Muscle of arm (tissue), 14 donors: ENCODE measurements at places on chromosomes 1 and 21. TPM values are rescaled to one million over a fixed set of nuclear protein-coding genes. Genes with fewer than 3 reads are reported as not detected.

GRCh38 chr1:26531651-26532131, 2.1 kb downstream of the RPS6KA1 start:
- no peak for DNase-seq

The FAM163A gene
- polyA plus RNA-seq: 0.19 TPM

- DNase-seq: no peak
Observed at GRCh38 chr1:208965351-208965750, 618.2 kb upstream of the CAMK1G start.

DNA sequence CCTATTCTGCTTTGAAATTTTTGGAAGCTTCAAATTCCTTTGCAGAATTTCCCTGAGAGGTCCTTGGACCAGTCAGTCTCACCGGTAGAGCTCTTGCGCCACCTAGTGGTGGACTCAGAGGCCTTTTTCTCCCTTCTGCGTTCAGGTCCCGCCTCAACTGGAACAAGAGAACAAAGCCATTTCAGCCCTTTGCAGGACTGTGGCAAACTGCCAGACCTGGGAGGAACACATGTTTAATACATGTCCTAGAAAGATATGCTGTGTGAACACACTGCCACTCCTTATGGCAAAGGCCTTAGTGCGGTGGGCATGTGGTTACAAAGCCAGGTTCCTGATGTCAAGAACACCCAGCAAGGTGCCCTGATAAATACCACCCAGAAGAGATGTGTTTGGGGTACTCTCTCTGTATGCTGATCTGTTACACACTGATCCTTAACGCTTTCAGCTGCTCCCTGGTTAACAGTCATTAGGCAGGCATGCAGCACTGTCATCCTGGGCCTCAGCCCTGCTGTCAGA, 82.2 kb upstream of the SSX2IP start:
- peak; percentile 84 for DNase-seq

DNA sequence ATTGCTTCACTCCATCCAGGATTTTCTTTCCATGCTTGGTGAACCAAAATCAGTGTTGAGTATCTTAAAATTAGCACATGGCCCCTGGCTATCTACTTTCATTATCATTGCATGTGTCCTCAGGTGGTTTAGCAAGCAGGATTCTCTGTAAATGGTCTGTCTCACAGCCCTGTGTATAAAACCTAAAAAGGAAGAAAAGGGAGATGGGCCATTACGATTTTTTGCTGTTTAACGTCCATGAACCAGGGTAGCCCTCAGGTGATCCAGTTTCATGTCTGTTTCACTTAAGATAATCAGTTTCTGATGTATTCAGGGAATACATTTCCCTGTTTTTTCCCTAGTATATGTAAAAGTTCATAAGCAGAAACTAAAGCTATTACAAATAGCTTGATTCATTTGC, 238.2 kb downstream of the NFIA start:
- no peak for DNase-seq

- no peak for DNase-seq
Observed at GRCh38 chr1:6367381-6368012, 26.1 kb downstream of the ACOT7 start.

- peak; percentile 10 for DNase-seq
Observed at GRCh38 chr1:65844821-65845534, 52.3 kb downstream of the PDE4B start.

- no peak for DNase-seq
Observed at GRCh38 chr1:243287652-243288051, 31.8 kb downstream of the SDCCAG8 start.

DNA sequence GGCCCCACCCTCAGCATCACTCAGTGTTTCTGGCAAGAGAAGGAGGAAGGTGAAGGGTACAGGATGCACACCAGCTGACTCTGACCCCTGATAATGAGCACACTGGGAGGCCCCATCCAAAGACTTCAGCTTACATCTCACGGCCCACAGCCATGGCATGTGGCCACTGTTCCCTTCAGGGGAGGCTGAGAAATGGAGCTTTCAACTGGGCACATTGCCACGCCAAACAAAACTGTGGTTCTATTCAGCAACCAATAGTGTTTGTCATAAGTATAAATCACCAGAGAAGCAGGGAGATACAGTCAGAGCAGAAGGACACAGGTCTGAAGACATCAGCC, 12.7 kb upstream of the TRAF3IP3 start:
- no peak for DNase-seq
